ENCODE measurements at places on chromosomes 11 and 22.

DNA sequence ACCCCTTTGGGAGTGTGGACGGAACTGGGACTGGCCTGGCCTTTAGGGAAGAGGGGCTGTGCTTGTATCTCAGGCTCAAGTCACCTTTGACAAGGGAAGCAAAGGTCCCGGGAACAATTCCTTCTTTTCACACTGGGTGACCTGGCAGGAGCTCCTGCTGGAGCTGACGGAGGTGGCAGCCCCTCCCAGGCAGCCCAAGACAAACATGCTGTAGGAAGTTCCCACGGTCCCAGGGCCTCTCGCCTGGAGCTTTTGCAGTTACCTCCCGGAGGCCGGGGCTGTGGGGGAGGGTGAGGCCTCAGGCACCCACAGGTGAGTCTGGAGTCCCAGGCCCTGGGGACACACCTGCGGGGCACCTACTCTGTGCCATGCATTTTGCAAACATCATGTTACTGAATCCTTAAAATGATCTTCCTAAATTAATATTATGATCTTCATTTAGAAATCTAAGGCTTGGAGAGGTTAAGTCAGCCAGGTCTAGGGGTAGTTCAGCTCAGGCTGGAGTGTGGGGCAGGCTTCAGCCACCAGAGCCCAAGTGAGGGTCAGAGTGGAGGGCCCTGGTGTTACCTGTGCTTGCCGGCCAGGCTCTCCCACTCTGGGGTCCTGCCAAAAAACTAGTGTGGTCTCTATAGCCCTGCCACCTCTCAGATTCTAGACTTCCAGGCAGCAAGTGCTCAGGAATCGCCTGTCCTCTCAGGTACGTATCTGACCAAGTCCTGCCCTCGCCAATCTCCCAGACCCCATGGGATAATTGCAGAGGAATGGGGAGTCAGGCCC, 15.7 kb upstream of the MYEOV start:
- no peak for DNase-seq

DNA sequence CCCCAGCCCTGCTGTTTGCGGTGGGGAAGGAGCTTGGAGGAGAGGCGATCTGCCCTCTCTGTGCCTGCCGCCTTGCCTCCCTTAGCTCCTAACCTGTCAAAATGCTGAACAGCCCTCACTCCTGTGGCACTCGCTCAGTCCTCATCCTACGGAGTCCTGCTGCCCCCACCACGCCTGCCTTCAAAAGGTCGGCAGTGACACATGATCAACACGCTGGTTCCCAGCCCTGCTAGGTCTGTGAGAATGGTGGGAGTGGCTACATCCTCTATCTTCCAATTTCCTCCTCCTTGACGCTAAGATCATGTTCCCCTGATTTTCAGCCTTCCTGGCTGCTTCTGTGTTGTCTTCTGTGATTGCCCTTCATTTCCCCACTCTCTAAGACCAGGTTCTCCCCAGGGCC, 120.2 kb upstream of the TBCEL start:
- DNase-seq, result no peak

GRCh38 chr22:17575681-17576080, 12.4 kb downstream of the SLC25A18 start:
- no peak for DNase-seq

DNA sequence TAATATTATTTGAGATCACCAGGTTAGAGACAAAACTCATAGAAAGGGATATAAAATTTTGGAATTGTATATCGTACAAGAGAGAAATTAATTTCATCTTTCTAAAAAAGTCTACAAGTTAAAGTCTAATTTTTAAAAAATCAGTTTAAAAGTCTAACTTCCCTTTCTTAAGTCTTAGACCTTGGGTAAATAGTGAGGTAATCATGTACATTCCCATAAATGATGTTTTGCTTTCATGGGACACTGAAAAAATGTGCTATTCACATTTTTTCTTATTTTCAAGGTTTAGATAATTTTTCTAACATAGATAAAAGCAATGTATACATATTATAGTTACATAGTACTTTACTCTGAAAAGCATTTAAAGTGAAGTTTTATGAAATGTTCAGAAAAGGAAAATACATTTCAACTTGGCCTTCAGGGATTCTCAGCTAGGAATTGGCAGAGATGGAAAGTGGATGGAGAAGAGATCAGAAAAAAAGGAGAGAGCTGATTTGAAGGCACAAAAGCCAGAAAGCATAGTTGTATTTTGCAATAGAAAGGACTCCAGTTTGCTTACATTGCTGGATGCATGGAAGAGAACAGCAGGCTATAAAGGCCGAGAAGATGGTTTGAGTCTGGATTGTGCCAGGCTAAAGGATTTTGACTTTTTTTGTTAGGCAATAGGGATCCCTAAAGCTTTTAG, 194.0 kb downstream of the CASP12 start:
- no peak for DNase-seq

DNA sequence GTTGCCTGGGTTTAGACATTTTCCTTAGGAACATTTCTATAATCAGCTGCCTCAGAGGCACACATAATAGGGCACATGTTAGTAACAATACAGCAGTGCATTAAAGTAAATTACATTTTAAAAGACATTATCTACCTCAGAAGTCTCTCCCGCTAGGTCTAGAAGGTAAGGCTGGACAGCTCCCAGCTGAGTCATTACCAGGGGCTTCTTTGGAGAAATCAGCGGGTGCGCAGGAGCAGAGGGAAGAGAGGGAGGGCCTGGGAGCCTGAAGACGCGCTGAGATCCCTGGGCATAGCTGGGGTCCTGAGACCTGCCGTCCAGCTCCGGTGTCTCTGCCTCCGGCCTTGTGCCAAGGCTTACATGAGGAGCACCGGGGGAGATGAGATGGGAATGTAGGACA, 67.7 kb downstream of the TMPRSS5 start:
- DNase-seq, result no peak

DNA sequence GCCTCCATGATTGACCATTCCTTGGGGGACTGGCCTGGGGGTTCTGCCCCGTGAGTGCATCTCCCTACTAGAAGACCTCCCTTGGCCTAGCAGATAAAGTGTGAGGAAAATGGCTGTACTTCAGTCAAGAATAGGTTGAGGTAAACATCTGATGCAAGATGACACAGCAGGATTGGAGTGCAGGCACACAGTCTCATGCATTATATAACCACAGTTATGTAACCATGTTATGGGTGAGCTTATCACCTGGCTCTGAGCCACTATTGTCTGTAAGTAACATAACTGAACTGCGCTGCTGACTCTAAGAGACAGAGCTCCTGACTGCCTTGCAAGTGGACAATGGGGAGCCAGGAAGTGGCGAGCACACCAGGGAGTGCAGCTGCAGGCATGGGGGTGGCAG, 378.7 kb upstream of the ANO5 start:
- no peak for DNase-seq

DNA sequence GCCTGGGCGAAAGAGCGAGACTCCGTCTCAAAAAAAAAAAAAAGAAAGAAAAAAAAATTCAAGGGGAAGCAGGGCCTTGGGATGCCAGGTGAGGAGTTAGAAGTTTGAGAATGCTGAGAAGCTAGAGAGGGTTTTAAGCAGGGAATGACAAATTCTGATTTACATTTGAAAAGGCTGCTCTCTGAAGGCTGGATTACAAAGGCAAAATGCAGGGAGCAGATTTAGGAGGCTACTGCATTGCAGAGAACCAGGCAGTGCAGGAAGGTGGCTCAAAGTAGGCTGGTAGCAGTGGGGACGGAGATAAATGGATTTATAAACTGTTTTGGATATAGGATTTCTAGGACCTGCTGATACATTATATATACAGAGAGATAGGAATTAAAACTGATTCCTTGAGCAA, 66.6 kb downstream of the KCNC1 start:
- DNase-seq, result no peak

DNA sequence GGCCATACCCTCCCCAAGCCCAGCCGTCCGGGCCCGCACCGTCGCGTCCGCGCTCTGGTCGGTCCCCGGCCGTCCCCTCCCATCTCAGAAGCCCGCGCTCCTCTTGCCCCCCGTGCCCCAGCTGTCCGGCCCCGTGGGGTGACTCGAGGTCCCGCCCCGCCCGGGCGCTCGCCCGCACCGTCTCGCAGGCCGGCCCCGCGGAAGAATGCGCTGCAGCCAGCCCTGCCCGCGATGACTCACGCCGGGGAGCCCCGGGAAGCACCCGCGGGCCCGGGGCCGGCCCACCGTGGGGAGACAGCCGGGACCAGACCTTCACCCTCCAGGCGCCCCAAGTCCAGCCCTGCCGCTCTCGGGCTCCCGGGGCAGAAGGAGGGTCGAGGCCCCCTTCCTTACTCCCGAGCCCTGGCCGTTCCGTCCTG, 320 bp upstream of the PHLDA2 start:
- peak; percentile 43 for DNase-seq
